Iris pigment epithelial cell (primary cell): ENCODE measurements at places on chromosomes 13 and 19.

DNA sequence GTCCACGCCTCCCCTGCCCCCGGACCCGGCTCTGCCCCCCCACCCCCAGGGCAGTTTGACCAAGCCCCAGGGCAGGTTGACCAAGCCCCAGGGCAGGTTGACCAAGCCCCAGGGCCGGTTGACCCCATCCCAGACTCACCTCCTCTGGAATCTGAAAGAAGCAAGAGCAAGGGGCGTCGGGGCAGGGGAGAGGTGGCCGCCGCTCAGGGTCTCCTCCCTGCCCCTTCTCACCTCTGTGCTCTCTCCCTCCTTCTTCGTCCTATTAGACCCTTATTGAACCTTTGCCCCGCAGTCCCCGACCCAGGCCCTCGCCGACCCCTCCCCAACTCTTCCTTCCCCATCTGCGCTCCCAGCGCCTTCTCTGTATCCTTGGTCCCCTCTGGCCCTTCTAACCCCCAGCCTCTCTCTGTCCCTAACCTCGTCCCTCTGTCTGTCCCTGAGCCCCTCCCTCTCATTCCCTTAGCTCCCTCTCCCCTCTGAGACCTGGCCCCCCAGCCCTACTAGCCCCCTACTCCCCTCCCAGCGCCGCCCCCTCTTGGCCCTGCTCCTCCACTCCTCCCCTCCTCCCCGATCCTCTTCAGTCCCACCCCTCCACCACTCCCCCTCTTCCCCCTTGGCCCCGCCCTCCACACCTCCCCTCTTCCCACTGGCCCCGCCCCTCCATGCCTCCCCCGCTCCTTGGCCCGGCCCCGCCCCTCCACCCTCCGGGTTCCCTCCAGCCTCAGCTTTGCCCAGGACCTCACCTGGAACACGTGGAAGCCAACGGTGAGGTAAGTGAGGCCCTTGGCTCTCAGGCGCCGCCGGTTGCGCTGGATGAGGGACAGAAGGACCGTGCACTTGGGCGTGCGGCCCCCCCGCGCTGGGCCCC, 7.6 kb downstream of the CAPN12 start:
- DNase-seq: no peak

GRCh38 chr19:50475736-50476223, 527 bp upstream of the EMC10 start:
- no peak for DNase-seq

- peak; percentile 91 for DNase-seq
Observed at GRCh38 chr13:98476538-98476966, 100.4 kb downstream of the STK24 start.

GRCh38 chr13:101452519-101453485, at the start of gene ITGBL1:
Gene ITGBL1, plus strand, starts transcription at chr13:101452675. Its CDS starts 159 bp downstream, at chr13:101452834.
- peak; percentile 54 for DNase-seq

DNA sequence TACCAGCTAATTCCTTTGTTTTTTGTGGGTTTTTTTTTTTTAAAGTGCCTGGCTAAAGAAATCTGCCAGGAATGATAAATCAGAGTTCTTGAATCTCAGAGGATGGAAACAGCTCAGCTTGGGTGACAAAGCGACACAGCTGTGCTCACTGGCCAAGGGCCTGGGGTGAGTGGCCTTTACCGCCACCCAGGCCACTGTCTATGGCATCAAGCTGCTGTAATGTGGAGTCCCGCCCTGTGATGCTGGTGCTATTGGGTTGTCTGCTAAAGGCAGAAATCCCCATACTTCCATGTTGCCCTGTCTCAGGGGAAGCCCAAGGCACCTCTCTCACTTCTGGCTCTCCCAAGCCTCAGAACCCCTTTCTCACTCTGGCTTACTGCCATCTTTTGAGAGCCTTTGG, 82.6 kb upstream of the FARP1 start:
- DNase-seq: no peak

- DNase-seq: no peak
Observed at GRCh38 chr13:44146138-44146537, 227.5 kb upstream of the SERP2 start.

DNA sequence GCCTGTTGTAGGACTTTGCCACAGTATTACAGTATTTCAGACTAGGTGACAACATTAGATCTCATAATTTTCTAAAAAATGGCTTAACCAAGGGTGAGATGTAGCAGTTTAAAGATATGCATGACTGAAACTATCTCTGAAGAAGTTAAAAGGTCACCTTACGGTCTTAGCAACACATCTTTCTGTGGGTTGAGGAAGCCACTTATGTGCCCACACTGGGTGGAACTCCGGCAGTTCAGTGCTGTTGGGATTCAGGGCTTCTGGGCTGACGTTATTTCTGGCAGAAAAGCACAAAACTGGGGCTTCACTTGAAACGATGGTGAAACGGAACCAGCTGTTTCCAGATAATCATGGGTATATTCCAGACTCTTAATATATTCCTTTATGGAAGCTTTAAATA, 697.3 kb downstream of the PCDH9 start:
- DNase-seq: no peak

- no peak for DNase-seq
Observed at GRCh38 chr13:102761071-102761470, 12.5 kb downstream of the TEX30 start.

- no peak for DNase-seq
Observed at GRCh38 chr13:91046715-91047327, 300.7 kb upstream of the MIR17HG start.

GRCh38 chr13:95480131-95480545, 72.4 kb upstream of the CLDN10 start:
- DNase-seq: no peak

DNA sequence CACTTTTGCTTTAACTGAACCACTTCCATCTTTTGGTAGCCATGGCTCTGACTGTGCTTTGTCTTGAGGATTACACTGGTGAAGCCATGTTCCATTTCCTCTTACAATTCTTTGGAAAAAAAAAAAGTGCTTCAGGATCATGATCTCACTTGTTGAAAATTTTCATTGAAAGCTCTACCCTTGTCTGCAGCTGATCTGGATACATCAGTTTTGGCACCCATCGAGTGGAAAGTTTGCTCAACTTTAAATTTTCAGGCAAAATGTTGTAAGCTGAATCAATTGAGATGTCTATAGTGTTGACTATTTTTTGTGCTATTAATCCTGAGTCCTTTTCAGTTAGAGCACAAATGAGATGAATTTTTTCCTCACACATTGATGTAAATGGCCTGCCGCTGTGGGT, 48.3 kb upstream of the RFXAP start:
- DNase-seq: no peak

DNA sequence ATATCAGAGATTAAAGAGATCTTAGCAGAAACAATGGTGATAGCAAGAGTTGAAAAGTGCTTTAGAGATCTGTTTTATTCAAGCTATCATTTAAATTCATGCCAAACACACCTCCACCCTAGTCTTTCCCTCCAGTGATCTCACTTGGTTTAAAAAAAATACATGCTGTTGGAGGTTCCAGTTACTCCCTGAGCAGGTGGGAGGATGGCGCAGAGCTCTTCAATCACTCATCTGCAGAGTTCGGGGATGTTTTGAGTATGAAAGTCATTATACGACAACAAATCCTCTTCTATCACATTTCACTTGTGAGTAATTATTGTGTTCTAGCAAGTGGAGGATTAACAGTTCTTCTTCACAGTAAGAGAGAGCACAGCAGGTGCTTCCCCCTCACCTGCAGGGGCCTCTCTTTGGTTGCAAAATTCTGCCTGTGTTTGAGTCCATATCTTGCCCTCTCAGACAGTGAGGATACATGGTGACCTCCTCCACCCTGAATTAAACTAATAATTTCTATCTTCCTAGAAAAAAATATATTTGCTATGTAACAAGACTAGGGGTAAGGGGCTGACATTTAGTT, 376.7 kb downstream of the LIG4 start:
- DNase-seq: no peak

DNA sequence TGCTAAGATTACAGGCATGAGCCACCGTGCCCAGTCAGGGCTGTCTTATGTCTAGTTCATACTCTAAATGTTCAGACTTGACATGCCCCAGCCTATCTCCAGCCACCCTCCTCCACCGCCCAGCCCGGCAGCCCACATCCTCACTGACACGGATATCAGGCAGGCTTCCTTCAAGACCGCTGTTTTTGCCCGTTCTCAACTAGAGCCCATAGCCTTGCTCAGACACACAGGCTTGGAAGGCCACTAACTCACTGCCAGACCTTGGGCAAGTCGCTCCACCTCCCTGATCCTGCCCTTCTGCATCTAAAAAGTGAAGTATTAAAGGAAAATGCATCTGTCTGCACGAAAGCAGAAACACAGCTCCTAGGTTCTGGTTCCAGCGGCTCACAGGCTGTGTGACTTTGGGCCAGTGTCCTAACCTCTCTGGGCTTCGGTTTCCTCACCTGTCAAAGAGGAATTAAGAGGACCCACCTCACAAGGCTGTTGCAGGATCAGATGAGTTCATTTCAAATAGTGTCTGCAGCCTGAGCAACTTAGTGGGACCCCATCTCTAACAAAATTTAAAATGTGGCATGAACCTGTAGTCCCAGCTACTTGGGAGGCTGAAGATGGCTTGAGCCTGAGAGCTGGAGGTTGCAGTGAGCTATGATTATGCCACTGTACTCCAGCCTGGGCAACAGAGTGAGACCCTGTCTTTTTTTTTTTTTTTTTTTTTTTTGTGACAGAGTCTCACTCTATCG, 14.5 kb upstream of the CERS4 start:
- no peak for DNase-seq

GRCh38 chr19:5204212-5204611, 136.4 kb downstream of the PTPRS start:
- DNase-seq: no peak

- no peak for DNase-seq
Observed at GRCh38 chr19:33514885-33515551, 6.6 kb downstream of the PEPD start.

GRCh38 chr13:111390522-111391270, 70.3 kb downstream of the TEX29 start:
- no peak for DNase-seq

- DNase-seq: peak; percentile 64
Observed at GRCh38 chr13:31207661-31208552, 8.1 kb downstream of the B3GLCT start.

GRCh38 chr19:33763633-33764371, 32.9 kb upstream of the KCTD15 start:
- no peak for DNase-seq

GRCh38 chr19:3506384-3507340, 551 bp downstream of the FZR1 start:
- peak; percentile 24 for DNase-seq

GRCh38 chr13:34338102-34338501, 520.2 kb downstream of the RFC3 start:
- DNase-seq: no peak

- no peak for DNase-seq
Observed at GRCh38 chr13:94330552-94331071, 148.9 kb downstream of the DCT start.

GRCh38 chr13:21670006-21670882, 629 bp upstream of the FGF9 start:
- DNase-seq: peak; percentile 52

DNA sequence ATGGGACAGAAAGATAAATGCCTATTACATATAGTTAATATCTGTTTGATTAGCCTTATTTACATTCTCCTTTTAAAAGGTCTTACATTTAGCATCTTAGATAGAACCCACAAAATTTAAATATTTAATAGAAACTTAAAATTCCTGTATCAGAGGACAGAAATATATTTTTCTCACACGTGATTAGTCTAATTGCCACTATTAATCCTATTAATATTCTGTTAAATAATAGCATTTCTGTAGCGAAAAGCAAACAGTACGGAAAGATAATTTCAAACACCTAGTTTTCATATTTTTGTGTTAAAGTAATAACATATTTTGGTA, 380 bp upstream of the ZNF30 start:
- no peak for DNase-seq

DNA sequence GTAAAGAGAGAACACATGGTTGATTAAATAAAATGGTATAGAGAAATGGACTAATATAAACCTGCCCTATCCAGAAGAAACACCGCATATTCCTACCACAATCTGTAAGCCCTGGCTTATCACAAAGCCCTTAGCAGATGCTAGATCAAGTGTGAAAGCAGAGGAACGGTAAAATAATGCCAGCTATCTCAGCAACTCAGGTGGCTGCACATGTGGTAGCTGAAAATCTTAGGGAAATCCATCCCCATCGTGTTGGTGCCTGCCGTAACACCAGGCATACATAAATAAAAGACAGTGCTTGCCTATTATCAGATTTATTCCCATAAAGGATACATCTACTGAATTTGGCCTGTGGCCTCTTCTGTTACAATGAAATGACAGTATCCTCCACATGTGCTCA, 304.1 kb upstream of the MAB21L1 start:
- DNase-seq: no peak

DNA sequence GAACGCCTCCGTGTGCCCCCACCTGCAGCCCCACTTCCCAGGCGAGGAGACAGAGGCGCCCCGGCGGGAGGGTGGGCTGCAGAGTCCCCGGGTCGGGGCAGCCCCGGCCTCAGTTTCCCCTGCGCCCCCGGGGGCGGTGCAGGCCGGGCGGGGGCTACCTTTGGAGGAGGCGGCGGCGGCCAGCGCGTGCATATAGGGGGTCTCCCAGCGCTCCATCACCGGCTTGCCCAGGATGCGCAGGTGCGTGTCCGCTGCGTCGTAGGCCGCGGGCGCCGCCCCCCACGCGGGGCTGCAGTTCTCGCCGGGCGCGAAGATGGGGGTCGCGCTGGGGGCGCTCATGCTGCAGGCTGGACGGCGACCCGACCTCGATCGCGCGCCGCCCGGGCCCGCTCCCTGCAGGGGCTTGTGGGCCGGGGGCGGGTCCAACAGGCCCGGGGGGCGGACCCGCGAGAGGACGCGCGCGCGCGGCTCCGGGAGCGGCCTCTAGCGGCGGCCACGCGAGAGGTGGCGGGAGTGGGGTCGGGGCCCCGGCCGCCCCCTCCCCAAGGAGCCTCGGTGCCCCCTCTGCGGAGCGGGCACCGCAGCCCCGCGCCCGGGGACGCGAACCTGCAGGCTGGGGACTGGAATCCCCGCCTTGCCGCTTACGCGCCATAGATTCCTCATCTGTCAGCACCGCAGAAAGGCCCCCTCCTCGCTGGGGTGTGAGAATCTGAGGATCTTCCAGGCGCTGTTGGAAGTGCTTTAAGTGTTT, at the start of gene GAMT:
Gene GAMT (minus strand): TSS at position 405 of the 751 bp plus-strand sequence. CDS start 66 bp downstream, at position 339.
- DNase-seq: no peak

DNA sequence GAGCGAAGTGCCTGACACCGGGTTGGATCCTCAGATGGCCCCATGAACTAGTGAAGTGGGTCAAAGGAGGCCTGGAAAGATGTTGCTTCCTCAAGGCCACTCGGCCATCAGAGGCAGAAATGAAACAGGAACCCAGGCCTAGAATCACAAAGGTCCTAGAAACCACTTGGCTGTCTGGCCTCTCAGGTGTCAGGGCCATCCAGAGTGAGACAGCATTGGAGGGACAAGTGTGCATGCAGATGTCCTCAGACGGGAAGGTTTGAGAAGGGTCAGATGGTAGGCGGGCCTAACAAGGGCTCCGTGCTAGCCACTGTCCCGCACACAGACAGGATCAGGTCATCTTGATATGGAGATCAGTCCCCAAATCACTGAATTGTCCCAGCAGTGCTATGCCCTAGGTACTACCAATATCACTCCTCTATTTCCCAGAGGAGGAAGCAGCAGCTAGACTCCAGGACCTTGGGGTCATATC, 14.3 kb downstream of the CCDC97 start:
- DNase-seq: peak; percentile 26
